ENCODE measurements at places on chromosomes 13 and 19.

- no peak for DNase-seq
Observed at GRCh38 chr13:98315902-98316301, 138.8 kb upstream of the RNF113B start.

GRCh38 chr19:47003611-47004465 is 15.8 kb upstream of the NPAS1 start:
- no peak for DNase-seq

DNA sequence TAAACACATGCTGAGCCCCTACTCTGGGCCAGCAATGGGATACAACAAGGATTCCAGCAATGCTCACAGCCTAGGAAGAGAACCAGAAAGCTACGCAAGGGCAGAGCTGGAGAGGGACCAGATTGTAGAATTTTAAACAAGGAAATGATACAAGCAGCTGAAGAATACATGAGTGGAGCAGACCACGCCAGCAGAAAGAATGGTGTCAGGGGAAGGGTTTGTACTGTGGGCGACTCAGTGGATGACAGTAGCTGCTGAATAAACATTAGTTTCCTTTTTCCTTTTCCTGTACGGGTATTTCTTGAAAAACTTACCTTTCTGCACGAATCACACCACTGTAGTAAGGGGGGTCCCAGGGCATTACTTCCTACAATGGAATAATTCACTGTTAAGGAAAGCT is 30.7 kb downstream of the MIPEP start:
- DNase-seq = no peak

- DNase-seq = no peak
Observed at GRCh38 chr13:68125087-68125480, 894.9 kb upstream of the PCDH9 start.

DNA sequence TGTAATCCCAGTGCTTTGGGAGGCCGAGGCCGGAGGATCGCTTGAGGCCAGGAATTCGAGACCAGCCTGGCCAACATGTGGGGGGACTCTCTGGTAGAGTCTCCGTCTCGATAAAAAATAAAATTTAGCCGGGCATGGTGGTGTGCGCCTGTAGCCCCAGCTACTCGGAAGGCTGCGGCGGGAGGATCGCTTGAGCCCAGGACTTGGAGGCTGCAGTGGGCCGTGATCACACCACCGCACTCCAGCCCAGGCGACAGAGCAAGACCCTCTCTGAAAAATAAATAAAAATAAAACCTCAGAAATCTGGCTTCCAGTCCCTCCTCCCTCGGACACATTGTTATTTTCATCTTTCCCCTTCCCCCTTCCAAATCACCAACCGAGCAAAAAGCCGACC is 332 bp downstream of the IRGQ start:
- DNase-seq = no peak

GRCh38 chr13:70054572-70054971 is 53.1 kb upstream of the ATXN8OS start:
- DNase-seq = no peak

DNA sequence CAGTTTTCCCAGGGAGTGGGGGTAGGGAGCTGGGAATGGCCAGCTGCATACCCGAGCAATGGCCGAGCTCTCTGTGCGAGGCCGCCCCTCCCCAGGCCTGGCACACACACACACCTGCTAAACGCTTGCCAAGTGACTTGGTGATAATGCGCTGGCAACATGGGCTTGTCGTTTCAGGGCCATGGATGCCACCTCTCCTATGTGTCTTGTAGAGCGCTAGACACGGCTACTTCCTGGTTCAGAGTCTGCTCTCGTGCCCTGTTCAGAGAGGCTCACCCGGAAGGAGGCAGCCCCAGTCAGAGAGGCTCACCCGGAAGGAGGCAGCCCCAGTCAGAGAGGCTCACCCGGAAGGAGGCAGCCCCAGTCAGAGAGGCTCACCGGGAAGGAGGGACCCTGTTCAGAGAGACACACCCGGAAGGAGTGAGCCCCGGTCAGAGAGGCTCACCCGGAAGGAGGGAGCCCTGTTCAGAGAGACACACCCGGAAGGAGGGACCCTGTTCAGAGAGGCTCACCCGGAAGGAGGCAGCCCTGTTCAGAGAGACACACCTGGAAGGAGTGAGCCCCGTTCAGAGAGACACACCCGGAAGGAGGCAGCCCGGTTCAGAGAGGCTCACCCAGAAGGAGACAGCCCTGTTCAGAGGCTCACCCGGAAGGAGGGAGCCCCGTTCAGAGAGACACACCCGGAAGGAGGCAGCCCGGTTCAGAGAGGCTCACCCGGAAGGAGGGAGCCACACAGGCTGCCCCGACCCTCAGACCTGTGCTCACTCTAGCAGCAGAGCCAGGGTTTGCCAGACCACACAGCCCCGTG is 4.2 kb downstream of the ADPRHL1 start:
- peak; percentile 23 for DNase-seq

DNA sequence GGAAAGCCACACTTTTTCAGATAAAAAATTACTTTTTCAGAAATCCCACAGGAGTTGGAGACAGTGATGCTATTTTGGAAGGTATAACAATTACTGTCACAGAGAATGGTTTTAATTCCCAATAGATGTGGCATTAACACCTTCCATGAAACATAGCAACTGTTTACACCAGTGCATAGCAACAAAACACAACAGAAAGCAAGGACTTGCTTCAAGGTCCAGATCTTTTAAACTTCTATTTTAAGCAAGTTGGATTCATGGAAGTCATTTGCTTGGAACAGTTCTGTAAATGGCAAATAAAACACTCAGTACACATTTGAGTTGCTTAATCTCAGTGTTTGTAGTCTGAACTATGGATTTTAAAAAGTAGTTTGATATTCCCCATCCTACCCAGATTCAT is 385.9 kb upstream of the SPRY2 start:
- DNase-seq = no peak

DNA sequence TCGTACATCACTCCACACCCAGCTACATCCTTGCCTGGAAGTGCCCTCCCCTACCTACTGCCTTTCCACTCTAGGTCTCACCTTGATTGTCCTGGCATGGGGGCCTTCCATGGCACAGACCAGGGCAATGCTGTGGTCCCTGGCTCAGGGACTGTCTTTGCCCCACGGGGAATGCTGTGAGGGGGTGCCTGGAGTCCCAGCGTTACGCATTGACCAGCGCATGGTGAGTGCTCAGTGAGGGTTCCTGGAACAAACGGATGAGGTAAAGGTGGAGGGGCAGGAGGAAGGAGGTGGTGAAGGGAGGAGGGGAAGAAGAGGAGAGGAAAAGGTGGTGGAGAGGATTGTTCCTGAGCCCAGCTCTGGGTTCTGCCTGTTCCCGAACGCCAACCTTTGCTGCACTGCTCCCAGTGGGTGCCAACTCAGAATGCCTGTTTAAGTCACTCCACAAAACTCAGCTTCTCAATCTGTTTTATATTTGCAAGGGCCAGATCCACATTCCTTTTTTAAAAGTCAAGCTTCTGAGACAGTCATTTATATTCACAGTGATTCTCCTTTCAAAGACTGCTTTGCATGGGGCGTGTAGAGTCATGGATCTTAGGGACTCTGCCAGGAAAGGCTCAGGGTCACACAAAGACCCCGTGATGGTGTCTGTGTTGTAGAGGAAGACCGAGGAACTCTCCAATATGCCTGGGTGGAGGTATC is 40.8 kb downstream of the CHST8 start:
- no peak for DNase-seq

GRCh38 chr19:44303976-44304568 is 753 bp downstream of the ZNF235 start:
- no peak for DNase-seq

- no peak for DNase-seq
Observed at GRCh38 chr13:110503979-110504499, 57.5 kb downstream of the RAB20 start.

DNA sequence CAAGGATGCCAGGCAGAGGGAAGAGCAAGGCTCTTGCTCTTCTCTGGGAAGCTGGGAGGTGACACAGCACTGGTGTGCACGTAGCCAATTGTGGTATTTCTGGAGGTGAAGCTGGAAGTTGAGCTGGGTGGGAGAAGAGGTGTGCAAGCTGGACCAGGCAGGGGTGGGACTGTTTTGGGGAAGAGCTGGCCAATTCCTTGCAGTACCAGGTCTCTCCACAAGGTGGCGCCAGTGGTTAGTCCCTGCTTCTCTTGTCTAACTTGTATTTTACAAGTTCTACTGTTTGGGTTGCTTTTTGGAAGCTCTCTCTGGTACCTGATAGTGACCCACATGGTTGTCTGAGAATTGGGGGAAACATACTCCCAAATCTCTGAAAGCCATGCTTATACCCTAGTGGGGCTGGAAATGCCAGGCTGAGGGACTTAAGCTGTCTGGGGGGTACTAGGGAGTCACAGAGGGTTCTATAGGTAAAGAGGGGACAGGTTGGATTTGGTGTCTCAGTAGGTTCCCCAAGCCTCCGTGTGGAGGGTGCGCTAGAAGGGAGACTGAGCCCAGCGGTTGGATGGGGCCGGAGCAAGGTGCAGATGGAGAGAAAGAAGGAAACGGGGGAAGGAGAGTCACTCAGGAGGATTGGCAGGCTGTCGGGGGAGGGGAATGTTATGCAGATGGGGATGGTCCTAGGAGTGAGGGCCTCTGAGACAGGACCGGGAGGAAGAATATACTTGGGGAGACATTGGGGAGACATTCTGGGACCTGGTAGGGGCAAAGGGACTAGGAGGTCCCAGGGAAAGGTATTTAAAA is 3.0 kb downstream of the HPN start:
- DNase-seq = peak; percentile 37

- DNase-seq = no peak
Observed at GRCh38 chr13:55606045-55606665, 1534.6 kb upstream of the PRR20A start.

DNA sequence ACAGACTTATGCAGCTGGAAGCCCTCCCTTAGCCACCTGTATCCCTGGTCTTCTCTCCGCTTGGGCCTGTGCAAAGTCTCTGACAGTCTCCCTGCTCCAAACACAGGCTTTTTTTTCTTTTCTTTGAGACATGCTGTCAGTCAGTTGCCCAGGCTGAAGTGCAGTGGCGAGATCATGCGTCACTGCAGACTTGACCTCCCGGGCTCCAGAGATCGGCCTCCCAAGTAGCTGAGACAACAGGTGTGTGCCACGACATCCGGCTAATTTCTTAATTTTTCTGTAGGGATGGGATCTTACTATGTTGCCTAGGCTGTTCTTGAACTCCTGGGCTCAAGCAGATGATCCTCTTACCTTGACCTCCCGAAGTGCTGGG is 1.6 kb downstream of the MZF1 start:
- no peak for DNase-seq

DNA sequence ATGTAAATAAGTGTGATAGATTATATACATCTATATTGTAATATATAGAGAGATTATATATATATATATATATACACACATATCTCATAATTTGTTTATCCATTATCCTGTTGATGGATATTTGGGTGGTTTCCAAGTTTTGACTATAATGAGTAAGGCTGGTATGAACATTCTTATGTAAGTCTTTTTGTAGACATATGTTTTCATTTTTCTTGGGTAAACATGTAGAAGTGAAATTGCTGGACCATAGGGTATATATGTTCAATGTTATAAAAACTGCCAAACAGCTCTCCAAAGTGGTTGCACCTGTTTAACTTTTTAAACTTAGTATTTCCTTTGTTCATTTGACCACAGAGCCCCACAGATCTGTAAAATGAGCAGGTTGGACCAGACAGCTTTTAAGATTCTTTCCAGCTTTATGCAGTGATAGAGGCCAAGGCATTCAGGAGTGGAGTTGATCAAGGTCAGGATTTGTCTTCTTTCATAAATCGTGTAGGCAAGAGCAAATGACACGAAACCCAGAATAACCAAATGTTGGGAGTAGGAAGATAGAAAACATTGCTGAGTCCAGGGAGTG is 21.7 kb upstream of the KATNAL1 start:
- DNase-seq = no peak

DNA sequence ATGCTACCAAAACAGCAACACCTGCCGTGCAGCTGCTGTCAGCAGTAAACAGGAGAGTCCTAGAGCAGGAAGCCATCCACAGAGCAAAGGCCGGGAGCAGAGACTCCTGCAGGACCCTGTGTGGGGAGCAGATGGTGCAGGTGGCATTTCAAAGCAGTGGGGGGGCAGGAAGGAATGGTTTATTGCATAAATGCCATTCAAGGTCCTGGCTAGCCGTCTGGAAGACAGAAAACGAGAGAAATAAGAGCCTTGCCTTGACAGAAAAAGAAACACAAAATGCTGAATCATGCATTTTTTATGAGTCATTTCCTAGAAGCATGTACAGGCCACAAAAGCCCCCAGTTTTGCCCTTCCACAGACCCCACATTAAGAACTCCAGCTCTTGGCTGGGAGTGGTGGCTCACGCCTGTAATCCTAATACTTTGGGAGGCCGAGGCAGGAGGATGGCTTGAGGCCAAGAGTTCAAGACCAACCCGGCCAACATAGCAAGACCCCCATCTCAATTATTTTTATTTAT is 5.4 kb downstream of the RSPH6A start:
- DNase-seq = no peak

DNA sequence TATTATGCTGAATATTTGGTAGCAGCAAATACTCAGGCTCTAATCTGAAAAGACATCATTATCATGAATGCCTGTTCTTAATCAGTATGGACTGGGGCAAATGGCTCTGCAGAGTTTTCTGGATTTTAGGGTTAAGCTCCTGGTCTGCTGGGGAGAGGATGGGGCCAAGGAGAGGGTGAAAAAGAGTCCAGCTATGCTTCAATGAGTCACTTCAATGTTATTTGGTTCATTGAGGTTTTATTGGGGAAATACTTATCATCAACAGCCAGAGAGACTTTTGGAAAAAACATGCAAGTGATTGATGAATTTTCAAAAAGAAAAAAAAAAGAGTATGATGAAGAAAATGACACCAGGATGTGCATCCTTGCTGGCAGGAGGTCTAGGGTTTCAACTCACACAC is 278.3 kb downstream of the UQCRFS1 start:
- DNase-seq = no peak

GRCh38 chr13:31476753-31477152 is 262.6 kb upstream of the RXFP2 start:
- no peak for DNase-seq

GRCh38 chr19:40685563-40685962 is 4.9 kb downstream of the NUMBL start:
- no peak for DNase-seq

GRCh38 chr19:35350591-35350990 is 2.9 kb downstream of the FFAR1 start:
- DNase-seq = no peak

- DNase-seq = no peak
Observed at GRCh38 chr13:109963960-109964563, 177.7 kb upstream of the IRS2 start.

- no peak for DNase-seq
Observed at GRCh38 chr13:95480131-95480545, 72.4 kb upstream of the CLDN10 start.

GRCh38 chr13:45393941-45394570 is 24.1 kb downstream of the SLC25A30 start:
- DNase-seq = no peak

Data from stimulated activated CD8-positive, alpha-beta memory T cell treated with anti-CD3 and anti-CD28 coated beads, Interleukin-15, amount 100 ng/mL, for 48 hours (primary cell).